ENCODE measurements at places on chromosomes 12 and 14.
A peak's percentile ranks its signal among the peaks of the same experiment; 100 is the strongest.

DNA sequence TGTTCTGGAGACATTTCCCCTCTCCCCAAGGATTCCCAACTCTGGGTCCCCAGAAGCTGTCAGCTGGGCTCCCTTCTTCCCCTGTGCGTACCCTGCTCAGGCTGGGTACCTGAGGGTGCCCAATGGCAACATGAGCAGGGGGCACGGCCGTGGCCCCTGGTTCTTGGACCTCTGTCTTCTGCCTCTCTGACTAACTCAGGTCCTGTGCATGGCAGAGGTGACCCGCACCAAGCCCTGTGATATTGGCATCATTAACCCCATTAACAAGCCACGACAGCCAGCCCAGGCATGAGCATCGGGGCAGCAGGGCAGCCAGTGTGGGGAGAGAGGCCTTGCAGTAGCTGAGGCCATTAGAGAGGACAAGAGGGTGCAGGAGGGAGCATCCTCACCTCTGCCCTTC is 28.4 kb downstream of the RTL1 start:
- DNase-seq, result no peak

DNA sequence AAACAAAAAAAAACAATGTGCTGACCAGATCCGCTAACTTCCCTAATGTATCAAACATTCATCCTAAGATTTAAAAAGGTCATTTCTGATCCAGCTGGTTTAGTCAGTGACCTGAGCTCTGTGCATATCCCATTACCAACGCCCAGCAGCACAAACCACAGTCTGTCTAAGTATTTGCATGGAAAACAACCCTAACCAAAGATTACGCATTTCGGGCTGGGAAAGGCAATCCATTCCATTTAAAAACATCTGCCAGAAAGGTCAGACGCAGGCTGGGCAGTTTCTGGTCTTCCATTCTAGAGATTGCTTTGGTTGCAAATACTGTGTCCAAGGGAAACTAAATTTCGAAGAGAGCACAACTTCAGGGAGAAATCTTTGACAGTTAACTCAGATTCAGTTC is 234.9 kb downstream of the FLRT2 start:
- DNase-seq, result no peak

DNA sequence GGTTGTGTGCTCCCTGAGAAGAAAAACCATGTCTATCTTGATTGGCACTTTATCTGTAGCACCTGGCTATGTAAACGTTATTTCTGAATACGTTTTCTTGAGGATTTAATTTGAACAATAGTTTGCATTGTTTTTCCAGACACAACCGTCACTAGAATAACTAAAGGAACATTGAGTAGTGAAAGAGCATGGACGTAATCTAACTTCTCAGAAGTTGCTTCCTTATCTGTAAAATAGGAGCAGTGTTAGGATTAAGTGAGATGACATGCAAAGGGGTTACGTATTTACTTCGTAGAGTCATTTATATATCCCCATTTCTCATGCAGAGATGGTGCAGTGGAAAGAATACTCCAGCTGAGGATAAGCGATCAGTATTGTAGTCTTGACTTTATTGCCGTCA is 8.1 kb downstream of the AEBP2 start:
- no peak for DNase-seq

GRCh38 chr14:47917344-47917954 is 242.0 kb upstream of the MDGA2 start:
- no peak for DNase-seq

- no peak for DNase-seq
Observed at GRCh38 chr14:71585361-71585760, 346.9 kb upstream of the RGS6 start.

DNA sequence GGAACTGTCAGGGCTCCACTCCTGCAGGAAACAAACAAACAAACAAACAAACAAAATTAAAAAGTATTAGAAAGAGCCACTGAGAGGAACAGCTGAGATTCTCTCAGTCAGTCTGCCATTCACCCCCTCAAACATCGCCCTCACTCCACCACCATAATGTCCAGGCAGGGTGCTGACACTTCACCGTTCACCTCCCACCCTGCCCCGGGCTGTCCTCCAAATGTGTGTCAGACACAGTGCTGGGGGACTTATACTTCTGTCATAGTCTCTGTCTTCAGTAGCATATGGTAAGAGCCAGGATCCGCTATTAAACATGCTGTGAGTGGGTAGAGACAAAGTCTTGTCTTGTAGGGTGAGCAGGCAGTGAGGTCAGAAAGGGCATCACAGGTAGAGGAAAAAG is 28.3 kb downstream of the KRT18 start:
- no peak for DNase-seq

GRCh38 chr14:60771117-60771516 is 36.6 kb downstream of the MNAT1 start:
- DNase-seq, result no peak

DNA sequence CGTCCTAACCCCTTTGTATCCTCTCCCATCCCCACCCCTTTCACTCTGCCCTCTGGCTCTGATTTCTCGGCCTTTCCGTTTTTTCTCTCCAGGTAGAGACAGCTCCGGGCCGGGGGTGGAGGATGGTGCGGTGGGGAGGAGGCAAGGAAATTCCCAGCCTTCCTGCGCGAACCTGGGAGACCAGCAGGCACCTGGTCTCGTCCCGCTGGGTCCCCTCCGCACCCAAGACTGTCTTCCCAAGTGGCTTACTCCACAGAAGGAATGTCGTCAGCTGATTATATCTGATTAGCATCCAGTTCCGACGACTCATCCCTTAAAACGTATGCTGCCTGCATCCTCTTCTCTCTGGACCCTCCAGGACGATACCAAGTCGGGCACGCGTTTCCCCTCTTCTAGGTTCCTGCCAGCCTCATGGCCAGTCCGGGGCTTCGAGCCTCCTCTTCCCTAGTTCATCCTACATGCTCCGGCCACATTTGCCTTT is 42.2 kb upstream of the CAPRIN2 start:
- peak; percentile 51 for DNase-seq

- peak; percentile 69 for DNase-seq
Observed at GRCh38 chr14:32457213-32457920, 128.3 kb downstream of the AKAP6 start.

DNA sequence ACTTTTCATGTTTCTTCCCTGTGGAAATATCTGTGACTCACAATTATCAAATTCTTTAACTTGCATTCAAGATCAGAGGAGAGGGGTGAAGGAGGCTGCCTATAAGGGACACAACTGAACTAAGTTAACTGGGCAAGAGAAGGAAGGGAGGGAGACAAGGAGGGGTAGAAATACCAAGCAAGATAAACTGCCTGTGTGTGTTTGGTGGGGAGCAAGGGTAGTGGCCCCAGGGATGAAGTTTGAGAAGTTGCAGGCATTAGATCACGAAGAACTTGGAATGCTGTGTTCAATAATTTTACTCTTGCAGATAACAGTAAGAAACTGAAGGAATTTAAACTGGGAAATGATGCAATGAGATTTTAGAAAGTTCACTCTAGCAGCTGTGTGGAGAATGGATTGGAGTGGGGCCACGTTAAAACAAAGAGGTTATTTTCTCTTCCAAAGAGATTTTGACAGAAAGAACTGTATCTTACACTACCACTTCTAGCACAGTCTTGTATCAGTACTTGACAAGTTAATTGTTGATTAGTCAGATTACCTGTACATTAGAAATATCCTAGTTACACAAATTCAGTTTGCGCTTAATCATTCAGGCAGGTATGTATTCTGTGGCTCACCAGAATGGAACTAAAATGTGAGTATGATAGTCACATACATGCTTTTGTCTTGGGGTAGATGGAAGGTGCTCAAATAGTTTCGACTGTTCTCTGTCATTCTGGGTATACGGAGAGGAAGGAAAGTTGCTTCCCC is 7.4 kb downstream of the PKP2 start:
- DNase-seq, result peak; percentile 91

DNA sequence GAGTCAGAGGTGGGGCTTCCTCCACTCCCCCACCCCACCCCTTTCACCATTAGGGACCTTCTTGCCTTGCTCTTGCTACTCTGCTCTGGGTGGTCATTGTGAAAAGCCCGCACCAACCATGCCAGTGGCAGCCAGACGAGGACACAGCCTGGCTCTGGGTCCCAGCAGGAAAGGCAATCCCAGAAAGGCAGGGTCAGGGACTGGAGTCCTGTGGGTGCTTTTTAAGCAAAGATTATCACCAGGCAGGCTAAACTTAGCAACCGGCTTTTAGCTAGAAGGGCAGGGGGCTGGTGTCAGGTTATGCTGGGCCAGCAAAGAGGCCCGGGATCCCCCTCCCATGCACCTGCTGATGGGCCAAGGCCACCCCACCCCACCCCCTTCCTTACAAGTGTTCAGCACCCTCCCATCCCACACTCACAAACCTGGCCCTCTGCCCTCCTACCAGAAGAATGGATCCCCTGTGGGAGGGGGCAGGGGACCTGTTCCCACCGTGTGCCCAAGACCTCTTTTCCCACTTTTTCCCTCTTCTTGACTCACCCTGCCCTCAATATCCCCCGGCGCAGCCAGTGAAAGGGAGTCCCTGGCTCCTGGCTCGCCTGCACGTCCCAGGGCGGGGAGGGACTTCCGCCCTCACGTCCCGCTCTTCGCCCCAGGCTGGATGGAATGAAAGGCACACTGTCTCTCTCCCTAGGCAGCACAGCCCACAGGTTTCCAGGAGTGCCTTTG is 1.2 kb upstream of the GAPDH start:
- DNase-seq, result peak; percentile 68

GRCh38 chr12:123987022-123987421 is 14.0 kb downstream of the ZNF664 start:
- DNase-seq, result no peak

DNA sequence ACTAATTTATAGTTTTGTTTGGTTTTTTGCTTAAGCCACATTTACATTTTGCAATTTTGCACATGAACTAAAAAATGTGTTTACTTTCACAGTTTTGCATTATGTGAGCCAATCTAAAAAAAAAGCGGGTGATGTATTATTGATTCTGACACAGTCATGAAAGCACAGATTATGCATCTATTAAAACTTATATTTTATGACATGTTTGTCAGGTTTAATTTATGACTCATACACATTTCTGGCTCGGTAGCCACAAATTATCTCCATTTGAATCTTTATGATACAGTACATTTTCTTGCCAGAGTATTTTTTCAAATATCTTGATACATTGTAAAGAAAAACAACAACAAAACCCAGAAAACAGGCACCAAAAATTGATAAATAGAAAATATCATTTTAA is 280.4 kb upstream of the GRIP1 start:
- no peak for DNase-seq

DNA sequence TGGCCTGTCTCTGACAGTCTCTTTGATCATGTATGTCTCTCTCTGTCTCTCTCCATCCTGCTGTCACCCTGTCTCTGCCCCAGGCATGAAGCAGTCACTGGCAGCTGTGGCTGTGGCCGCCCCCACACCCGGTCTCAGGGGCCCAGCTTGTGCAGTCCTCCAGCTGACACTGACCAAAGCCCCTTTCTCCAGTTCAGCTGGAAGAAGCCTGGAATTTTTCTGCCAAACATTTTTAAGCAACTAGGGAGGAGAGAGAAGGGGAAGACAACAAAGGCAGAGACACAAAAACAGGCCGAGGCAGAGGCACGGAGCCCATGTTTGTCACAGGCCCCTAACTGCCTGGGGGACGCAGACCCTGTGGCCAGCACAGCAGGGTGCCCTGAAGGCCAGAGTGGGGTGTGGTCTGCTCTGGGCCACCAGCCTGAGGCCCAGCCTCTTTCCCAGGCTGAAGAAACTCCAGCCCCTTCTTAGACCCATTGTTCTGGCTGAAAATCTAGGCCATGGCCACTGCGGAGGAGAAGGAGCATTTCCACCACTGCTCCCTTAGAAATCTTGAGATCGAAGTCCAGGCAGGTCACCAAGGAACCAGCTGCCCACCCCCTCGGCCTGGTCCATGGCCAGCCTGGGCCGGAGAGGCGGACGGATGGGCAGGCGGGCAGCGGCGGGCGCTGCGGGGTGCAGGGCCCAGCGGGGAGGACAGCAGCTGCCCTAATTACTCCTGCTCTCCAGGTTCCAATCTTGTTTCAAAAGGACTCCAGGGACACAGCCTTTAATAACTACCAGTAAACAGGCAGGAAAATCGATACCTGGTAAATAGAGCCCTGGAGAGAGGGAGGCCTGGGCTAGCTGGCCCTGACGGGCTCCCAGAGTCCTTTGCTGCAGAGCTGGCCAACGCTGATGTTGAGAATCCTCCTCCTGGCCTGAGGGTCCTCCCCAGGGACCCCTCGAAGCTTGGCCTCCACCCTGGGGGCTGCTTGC is 14.9 kb downstream of the DTX1 start:
- DNase-seq, result no peak

DNA sequence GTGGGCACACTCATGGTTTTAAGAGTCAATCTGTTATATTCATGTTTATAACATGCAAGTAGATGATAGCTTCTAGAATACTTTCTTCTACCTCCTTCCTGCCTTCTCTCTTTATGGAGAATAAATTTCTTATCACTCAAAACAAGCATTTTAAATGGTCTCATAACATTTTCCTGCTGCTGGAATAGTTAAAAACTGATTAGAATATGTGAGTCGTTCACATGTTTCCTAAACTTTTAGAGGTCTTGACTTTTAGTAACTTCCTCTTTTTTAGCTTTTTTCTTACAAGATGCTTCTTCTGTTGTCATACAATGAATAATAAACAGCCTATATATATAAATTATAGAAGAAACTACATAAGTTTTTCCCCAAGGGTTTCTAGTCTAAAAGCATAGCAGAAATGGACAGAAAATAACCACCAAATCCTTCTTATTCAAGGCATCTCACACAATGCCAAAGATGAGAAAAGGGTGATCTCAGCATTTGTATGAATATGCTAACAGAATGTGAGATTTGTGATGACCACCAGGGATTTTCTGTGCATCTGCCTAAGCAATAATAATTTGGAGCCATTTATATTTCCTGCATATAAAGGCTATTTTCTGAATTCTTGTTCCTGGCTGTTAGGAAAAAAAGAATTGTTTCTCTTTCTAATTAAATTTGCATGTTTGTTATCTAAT is 127.8 kb downstream of the DAAM1 start:
- DNase-seq, result no peak

GRCh38 chr12:124486346-124486963 is 81.0 kb downstream of the NCOR2 start:
- no peak for DNase-seq

DNA sequence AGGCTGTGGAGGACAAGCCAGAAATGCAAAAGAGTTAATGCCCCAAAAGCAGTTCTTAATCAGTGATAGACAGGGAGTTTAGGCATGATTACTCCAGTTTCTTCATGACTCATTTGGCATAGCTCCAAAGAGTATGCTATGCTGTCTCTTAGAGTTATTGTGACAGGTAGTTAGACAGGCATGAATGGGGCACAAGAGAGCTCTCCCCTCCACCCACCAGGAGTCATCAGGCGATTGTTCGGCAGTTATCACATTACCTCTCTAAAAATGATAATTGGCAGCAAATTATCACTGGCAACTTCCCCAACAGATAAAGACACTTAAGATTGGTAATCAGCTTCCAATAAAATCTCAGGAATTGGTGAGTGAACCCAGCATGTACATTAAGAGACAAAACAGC is 320.1 kb downstream of the DAD1 start:
- DNase-seq, result no peak

GRCh38 chr14:45177076-45177475 is 41.3 kb downstream of the FANCM start:
- DNase-seq, result no peak

DNA sequence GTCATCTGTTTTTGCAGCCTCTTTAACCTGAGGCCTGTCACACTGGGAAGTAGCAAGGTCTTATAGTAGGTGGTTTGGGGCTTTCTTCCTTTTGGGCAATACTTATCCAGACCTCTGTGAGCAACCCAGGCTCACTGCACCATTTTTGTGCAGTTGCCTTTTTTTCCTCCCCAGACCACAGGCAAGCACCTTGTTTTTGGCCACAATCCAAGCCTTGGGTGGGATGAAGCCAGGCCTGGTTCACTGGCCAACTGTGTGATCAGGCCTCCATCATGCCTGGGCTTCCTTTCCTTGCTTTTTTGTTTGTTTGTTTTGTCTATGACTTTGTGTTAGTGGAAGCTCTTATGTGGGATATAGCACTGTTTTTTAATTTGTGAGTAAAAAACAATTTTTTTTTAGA is 71.7 kb downstream of the DNAH10 start:
- DNase-seq, result no peak
